NCI-H510A (cell line): ENCODE measurements at places on chromosomes 3 and 15.

- DNase-seq = no peak
These were observed 276.3 kb upstream of the MCTP2 start for GRCh38 chr15:93954985-93955571.

GRCh38 chr3:108486941-108487340 is 23.5 kb downstream of the MYH15 start:
- no peak for DNase-seq

- DNase-seq = no peak
These were observed 86.9 kb downstream of the IL5RA start for GRCh38 chr3:3023111-3023745.

GRCh38 chr15:49734831-49735508 is 114.1 kb downstream of the DTWD1 start:
- no peak for DNase-seq

GRCh38 chr3:53144446-53144845 is 14.2 kb upstream of the RFT1 start:
- DNase-seq = no peak

- DNase-seq = no peak
These were observed 3.9 kb upstream of the TMC3 start for GRCh38 chr15:81377871-81378270.

DNA sequence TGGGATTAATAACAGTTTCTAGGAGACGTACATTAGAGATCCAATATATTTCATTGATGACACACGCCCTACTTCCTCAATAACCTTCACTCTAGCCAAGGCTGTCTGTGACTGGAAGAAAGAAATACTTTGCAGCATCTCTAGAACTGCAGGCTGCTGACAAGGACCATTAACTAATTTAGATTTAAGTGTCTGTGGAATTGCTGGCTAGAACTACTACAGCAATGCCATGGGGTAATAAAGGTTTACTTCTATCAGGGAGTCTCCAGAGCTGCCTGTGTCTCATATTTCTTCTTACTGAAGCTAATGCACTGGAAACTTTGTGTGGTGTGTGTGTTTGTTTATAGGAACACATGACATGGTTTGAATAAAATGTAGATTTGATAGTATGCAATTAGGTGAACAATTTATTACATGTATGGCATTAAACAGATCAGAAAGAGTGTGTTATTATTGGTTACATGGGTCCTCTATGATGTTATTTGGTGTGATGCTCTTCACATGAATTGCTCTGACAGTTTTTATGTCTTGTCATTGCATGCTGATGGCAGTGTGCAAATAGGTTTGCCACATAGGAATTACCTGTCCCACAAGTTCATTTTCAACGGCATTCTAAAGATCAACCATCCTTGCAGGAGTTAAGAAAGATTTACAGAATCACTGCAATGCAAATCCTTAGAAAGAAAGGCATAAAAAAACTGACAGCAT is 916.2 kb upstream of the CADM2 start:
- DNase-seq = no peak

DNA sequence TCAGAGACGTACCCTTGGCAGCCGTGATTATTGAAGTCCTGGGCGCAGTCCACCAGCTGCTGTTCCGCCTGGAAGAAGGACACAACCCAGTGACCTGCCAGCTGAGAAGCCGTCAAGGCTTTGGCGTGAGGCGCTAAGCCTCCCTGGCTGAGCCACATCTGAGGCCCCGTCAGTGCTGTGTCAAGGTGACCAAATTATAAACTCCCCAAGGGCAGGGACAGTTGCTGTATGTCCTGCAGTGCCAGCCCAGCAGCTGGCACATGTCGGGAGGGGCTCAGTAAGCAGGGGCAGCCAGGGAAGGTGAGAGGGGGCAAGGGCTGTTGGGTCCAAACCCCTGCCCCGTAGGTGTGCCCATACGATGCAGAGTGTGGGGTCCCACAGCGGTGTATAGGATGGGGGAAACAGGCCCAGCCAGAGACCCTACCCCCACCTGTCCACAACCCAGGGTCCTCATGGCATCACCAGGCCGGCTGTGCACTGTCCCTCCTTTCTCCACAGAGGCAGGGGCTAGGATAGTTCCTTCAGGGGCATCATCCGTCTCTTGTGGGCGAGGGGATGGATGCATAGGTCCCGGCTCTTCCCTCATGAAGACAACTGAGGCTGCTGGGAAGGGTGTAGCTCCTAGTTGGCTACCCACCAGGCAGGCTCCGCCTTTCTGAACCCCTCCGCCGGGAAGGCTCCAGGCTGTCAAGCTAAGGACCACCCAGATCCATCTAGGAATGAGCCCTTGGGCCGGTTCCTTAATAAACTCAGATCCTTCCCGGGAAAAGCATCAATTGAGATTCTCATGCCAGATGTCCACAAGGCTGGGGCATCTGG is 13.2 kb downstream of the CTSH start:
- no peak for DNase-seq

GRCh38 chr3:107382631-107383030 is 5.4 kb downstream of the CCDC54 start:
- no peak for DNase-seq

DNA sequence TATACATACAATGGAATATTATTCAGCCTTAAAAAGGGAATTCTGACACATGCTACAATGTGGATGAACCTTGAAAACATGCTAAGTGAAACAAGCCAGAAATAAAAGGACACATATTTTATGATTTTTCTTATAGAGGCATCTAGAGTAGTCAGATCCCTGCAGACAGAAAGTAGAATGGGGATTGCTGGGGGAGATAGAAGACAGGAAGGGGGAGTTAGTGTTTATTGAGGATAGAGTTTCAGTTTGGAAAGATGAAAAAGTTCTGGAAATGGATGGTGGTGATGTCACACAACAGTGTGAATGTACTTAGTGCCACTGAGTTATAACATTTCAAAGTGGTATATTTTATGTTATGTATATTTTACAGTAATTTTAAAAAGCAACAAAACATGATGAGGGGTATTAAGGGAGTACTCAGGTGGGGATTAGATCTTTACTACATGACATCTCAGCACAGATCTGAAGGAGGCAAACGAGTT is 4.7 kb downstream of the ITPR1 start:
- no peak for DNase-seq
